Cerebellar cortex (tissue), 1 donor: ENCODE measurements at places on chromosomes 3 and 15.

GRCh38 chr15:58465866-58466517 is 34.2 kb downstream of the LIPC start:
- no peak for DNase-seq

GRCh38 chr3:23199649-23200048 is 3.5 kb upstream of the UBE2E2 start:
- DNase-seq: no peak

GRCh38 chr3:151931171-151931570 is 57.7 kb downstream of the SUCNR1 start:
- no peak for DNase-seq

DNA sequence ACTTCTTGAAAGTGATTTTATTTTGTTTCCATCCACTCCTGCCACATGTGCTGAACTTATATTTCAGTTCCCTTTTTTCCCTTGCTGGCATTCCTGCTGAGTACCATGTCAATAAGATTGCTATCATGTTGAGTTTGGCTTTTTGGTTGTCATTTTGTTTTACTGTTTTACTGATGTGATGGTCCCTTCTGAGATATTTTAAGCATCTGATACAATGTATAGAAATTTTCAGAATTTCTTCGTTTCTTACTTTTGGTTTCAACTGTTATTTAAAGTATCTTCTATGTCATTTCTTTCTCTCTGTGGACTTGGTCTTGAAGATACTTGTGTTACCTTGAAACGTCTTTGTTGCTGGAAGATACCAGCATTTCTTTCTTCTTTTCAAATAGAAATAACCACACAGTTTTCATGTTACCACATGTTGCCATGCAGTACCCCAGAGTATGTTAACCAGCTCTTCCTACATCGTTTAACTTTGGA is 14.1 kb downstream of the SIDT1 start:
- DNase-seq: no peak

- DNase-seq: no peak
Observed at GRCh38 chr15:82143390-82144385, 97.9 kb upstream of the MEX3B start.

GRCh38 chr3:23201154-23201838 is 1.8 kb upstream of the UBE2E2 start:
- no peak for DNase-seq

- DNase-seq: no peak
Observed at GRCh38 chr3:37400945-37401344, 226.6 kb upstream of the LRRFIP2 start.

DNA sequence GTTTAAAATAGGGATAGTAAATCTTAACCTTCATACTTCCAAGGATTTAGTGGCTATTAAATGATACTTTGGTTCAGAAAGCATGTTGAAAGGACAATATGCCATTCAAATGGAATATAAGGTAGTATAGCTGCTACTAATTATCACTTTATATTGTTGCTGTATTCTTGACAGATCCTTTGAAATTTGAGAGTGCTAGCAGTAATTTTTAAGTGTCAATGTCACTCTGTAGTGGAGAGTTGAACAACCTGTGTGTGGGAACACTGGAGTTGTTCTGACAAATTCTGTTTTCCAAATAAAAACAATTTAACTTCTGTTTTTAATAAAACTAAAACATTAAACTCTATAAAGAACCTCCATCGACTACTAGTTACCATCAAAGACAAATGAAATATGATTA is 565.7 kb downstream of the FGF12 start:
- DNase-seq: no peak

- DNase-seq: no peak
Observed at GRCh38 chr3:96657710-96658109, 156.7 kb upstream of the EPHA6 start.

DNA sequence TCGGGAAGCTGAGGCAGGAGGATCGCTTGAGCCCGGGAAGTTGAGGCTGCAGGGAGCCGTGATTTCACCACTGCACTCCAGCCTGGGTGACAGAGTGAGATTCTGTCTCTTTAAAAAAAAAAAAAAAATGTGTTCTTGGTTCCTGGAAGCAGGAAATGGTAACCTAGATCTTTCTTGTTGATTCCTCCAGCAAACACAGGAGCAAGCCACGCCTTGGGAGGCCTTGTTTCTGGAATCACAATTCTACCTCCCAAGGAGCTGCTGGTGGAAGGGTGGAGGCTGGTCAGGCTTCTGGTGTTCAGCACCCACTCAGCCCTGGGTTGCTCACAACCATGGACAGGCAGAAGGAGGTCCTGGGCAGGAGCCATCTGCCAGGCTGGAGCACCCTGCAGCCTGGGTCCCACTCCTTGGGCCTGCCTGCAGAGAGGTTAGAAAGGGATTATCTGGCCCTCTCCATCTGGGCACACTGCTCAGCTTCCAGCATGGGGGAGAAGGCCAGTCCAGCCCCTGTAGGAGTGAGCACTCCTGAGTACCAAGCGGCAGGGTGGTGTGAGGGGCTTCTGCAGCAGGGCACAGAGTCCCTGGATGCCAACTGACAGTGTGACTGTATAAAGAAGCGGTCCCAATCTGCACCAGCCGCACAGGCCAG is 65.6 kb downstream of the ABTB1 start:
- DNase-seq: peak; percentile 60

DNA sequence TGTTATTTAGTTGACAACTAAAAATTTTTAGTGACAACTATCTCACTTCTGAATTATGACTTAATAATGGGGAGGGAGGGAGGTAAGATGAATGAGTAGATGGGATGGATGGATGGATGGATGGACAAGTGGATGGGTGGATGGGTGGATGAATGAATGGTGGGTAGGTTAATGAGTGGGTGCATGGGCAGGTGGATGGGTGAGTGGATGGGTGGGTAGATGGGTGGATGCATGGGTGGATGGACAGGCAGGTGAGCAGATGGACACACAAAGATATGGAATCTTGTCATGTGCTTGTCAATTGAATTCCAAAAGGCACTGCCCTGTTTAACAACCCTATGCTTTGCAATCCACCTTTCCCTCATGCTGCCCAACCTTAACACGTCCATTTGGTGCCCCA is 41.5 kb downstream of the KLHL25 start:
- DNase-seq: no peak

DNA sequence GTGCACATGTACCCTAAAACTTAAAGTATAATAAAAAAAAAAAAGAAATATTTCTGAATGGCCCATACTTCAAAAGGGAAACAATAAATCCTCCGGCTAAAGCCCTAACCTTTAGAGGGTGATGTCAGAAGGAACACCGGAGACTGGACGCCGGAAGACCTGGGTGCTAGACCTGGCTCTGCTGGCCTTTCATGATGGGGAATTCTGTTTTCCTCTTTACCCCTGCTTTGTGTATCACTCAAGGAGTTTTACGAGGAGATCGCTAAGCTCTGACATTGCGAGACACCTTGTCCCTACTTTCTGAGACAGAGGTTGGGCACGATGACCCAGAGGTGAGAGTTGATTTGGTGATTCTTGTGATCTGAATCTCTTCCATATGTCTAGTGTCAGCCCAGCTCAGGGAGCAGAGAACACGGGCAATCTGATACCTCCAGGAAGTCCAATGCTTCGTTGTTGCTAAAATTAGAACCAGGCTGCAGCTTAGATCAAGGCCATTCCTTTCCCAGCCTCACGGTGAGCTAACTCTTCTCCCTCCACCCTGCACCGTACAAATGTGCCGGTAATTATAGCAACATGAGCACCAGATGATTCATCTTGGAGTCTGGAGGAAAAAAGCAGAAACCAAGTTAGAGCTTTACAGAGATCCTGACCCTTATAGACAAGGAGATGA is 42.0 kb upstream of the CFAP161 start:
- DNase-seq: peak; percentile 55

DNA sequence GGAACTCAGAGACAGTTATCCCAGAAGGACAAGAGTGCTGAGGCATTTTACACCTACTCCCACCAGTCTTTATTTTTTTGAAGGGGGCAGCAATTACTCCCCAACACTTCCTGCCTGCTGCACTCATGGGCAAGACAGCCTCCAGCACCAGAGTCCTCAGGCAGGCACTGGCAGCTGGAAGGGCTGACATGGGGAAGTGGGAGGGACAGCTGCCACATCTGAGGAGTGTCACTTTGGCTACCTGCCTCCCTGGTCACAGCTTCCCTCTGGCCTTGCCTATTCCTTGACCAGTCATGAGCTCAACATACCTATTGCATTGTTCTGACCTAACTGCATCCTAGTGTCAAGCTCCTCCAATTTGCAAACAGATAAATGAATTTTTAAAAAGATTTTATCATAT is 10.2 kb upstream of the LACTB start:
- DNase-seq: no peak

GRCh38 chr15:55197362-55197705 is 593 bp upstream of the RSL24D1 start:
- DNase-seq: no peak

GRCh38 chr3:100893108-100893507 is 100.1 kb downstream of the ABI3BP start:
- no peak for DNase-seq
